ENCODE measurements at places on chromosomes 3 and 15.

DNA sequence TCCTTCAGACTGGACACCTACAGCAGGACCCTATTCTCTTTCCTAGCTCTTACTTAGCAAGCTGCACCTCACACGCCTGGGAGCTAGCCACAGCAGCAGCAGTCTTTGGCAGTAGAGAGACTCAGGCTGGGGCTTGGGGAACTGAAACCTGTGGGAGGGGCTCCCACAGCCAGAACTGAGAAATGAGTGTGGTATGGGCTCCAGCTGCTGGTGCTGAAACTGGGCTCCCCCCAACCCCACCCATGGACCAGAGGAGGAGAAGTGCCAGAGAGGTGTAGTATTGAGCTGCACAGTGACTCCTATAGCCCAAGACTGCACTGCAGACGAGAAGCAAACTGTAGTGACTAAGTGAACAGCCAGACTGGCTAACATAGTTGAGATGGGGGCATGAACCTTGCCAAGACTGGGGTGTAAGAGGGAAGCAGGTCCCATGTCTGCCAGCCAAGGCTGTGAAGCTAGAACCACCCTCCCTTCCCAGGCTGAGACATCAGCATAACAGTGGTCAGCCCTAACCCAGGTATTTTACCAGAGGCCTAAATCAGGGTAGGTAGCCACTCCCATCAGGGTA is 62.5 kb downstream of the MYO5A start:
- DNase-seq: no peak

- DNase-seq: no peak
These were observed 66.7 kb downstream of the BOC start for GRCh38 chr3:113277941-113278598.

- DNase-seq: no peak
These were observed 135.5 kb upstream of the TTC14 start for GRCh38 chr3:180466401-180467011.

DNA sequence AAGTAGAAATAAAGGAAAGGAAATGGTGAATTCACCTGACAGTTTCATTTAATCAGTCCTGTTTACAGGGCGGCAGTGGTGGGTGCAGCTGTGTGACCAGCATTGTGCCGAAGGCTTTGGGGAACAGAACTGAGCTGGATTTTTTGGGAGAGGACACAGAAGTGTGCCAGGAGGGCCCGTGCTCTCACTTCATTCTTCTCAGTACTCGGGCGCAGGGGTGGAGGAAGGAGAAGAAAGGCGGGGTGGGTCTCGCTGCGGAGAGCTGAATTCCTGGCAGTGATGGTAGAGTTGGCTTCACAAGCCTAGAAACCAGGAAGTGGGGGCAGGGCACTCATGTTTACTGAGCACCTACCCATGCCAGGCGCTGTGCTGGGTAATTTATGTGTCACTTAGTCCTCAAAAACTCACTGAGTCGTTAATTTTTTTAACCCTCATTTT is 64.6 kb downstream of the CRTC3 start:
- no peak for DNase-seq

DNA sequence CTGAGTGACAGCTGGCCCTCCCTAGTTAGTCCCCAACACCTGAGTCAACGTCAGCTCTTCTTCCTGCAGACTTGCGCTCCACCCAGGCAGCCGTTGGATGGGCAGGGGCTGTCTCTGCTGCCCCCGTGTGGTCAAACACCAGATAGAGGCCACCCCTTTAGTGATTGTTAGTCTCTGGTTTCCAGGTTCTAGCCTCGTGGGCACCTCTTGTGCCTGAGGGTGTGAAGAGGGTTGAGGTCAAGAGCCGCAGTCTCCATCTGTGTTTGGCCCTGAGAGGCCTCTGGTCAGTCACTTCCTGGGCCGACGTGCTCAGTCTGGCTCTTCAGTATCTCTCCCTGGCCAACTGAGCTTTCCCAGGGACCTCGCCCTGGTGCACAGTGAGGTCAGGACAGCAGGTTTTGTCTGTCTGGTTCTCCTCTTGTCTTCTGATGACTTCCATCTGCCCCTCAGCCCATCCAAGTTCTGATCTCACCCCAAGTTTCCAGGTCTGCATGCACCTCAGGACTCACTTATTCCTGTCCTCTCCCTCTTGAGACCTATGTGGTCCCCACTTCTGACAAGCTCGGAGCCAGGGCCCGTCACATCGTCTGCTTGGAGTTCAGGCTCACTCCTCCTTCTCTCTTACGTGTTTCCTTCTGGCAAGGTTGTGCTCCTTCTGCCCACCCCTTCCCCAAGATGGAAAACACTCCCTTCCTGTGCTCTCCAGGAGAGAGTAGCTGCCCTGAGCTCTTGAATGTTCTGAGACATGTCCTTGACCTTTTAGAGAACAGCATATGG is 20.9 kb downstream of the CD276 start:
- no peak for DNase-seq

- no peak for DNase-seq
These were observed 43.6 kb downstream of the PIK3R4 start for GRCh38 chr3:130702985-130703384.

GRCh38 chr15:85563328-85563727 is 182.9 kb downstream of the AKAP13 start:
- DNase-seq: peak; percentile 26

DNA sequence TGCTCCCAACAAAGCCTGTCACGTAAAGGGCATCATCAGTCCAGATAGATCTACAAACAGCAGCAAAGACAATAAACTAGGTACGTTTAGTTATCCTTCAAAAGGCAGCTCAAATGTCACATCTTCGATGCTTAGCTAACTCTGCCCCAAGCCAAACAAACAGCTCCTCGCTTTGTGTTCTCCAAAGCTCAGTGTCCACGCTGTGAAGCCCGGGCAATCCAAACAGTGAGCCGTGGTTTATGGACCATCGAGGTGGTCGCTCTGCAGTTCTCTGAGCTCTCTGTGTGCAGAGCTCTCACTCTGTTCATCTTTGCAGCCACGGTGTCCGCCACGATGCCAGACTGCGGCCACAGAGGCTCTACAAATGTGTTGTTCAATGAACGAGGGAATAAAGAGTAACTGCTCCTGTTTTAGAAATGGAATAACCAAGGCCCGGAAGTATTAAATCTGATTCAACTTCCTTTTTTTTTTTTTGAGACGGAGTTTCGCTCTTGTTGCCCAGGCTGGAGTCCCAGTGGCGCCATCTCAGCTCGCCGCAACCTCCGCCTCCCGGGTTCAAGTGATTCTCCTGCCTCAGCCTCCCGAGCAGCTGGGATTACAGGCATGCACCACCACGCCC is 117.2 kb upstream of the FAM174B start:
- DNase-seq: no peak

GRCh38 chr15:92116330-92116729 is 262.8 kb downstream of the SLCO3A1 start:
- DNase-seq: no peak

DNA sequence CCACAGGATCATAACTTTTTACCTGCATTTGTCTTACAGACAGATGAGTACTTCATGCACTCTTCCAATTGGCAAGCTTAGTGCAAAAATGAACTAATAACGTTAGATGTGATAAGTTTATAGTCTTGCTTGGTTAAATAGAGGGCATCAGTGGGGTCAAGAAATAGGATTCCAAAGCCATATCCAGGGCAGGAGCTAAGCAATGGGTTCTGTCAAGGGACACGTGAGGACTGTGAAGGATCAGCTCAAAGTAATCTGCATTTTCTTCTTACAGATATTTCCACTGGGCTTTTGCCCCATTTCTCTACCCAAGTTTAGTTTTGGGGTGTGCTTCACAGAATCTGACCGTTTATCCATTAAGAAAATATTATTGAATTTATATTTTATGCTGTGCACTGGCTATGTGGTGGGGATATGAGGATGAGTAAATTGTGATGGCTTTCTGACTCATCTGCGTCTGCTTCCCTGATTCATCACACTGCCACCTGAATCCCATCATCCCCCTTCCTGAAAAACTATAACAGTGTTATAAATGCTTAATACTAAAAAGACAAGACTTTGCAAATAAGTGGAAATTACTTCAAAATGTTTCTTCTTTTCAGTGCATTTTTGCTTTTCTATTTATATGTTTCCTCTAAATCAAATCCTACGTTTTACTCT is 17.5 kb downstream of the PPP2R3A start:
- DNase-seq: no peak

GRCh38 chr3:54954022-54954421 is 26.2 kb upstream of the LRTM1 start:
- peak; percentile 90 for DNase-seq

DNA sequence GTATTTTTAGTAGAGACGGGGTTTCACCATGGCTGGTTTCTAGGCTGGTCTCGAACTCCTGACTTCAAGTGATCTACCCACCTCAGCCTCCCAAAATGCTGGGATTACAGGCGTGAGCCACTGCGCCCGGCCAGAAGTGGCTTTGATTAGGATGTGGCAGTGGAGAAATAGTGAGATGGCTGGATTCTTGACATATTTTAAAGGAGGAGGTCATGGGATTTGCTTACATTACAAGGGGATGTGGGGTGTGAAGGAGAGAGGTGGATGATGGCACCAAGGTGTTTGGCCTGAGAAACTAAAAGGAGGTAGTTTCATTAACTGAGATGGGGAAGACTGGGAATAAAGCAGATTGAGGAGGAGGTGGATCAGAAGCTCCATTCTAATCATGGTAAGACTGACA is 15.0 kb upstream of the LTF start:
- DNase-seq: no peak

- DNase-seq: no peak
These were observed 651 bp downstream of the ACTC1 start for GRCh38 chr15:34794590-34795206.

DNA sequence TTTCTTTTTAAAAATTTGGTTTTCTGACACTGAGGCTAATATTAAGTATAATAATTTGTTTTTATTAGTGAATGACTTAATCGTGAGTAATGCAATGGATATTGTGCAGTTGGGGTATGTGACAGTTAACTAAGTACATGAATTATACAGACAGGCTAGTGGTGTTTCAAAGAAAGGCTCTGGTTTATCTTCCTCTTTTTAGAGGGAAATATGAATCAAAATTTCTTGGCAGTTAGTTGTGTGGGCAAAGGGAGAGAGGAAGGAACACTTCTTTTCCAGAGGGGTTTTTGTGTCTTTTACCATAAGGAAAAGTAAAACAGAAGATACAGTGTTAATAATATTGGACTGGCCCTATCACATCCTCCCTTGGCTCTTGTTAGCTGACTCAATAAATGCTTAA is 2.7 kb downstream of the ZNF654 start:
- no peak for DNase-seq

- DNase-seq: no peak
These were observed 152.0 kb upstream of the WNT5A start for GRCh38 chr3:55639143-55639542.

DNA sequence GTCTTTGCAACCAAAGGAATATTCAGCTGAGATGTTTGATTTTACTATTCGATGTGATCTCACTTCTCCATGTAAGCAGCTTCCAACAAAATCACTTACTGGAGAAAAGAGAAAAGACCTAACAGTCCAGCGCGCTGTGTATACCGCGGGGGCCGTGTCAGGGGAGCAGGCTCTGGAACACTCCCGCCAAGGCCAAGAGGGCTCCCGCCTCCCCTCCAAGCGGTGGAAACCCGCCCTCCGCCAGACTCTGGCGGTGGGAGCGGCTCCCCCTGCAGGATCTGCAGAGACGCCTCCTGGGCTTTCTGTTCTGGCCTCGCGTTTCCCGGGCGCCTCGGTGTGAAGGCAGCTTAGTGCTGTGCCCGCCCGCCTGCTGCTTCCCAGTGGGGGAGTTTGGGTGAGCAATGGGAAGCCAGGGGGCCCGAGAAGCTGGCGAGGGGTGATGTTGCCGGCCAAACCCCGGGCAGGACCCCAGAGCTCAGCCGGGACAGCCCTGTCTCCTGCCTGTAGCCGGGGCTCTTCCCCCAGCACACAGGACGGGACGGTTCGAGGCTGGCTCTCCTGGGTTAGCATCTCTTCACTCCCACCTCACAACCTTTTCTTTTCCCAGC is 36.3 kb downstream of the CHST14 start:
- DNase-seq: peak; percentile 31

Measured in GM04504 (cell line).